ENCODE measurements at places on chromosomes 4 and X.

DNA sequence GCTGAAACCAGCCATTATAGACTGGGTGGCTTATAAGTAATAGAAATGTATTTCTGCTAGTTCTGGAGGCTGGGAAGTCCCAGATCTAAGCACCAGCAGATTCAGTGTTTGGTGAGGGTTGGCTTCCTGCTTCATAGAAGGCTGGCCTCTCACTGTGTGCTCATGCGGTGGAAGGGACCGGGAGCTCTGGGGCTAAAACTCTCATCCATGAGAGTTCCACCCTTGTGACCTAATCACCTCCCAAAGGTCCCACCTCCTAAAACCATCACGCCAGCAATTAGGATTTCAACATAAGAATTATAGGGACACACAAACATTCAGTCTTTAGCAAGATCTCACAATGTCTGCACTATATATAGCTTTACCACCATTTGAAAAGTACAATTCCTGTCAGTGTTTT is 215.2 kb downstream of the CBR4 start:
- DNase-seq = no peak

- DNase-seq = no peak
These were observed 22.5 kb downstream of the HNRNPH2 start for GRCh38 chrX:101430457-101431078.

- DNase-seq = no peak
These were observed 200.6 kb upstream of the GATB start for GRCh38 chr4:151961456-151961855.

GRCh38 chrX:118348186-118348810 is 2.4 kb downstream of the WDR44 start:
- no peak for DNase-seq

- no peak for DNase-seq
These were observed 227.3 kb upstream of the TENM3 start for GRCh38 chr4:182015893-182016292.

DNA sequence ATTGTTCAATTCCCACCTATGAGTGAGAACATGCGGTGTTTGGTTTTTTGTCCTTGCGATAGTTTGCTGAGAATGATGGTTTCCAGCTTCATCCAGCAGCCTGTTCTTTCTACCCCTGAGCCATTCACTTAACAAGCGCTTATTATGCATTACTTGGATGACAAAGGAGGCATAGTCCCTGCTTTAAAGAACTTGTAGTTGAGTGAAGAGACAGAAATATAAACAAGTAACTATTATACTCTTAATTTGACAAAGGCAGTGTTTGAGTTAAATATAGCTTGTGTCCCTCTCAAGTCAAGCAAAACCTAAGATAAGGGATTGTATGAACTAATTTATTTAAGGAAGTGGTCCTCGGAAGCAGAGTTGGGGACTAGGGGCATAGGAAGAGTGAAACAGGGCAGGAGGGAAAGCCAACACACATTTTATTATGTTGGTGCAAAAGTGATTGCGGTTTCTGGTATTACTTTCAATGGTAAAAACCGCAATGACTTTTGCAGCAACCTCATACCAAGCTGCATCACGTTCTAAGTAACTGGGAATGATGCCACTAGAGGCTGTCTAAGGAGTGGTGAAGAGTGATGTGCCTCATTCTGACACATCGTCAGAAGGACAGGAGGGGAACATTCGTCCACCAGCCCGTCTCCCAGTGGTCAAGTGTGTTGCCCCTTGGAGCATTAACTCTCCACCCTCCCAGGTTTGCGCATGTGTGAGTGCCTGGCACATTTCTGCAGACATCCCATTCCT is 41.8 kb downstream of the QDPR start:
- no peak for DNase-seq

- DNase-seq = no peak
These were observed 30.8 kb upstream of the C1GALT1C1 start for GRCh38 chrX:120660637-120661036.

DNA sequence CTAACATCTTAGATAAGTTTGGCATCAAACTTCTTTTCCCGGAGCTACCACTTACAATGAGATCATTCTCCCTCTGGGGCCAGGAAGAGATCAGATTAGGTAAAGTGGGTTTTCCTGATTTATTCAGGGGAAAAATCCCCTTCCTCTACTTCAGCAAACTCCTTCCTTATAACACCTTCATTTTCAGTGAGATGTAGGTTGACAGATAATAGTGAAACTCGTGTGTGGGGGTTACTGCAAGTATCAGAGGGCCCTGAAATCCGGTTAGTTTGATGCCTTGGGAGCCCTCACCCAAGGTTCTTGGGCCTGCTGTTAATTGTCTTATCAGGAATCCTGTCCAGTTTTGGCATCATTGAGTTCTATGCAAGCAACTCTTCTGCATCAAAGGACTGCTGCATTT is 10.8 kb downstream of the FTHL17 start:
- no peak for DNase-seq

GRCh38 chrX:140799216-140799615 is 89.7 kb downstream of the LINC00632 start:
- DNase-seq = no peak

DNA sequence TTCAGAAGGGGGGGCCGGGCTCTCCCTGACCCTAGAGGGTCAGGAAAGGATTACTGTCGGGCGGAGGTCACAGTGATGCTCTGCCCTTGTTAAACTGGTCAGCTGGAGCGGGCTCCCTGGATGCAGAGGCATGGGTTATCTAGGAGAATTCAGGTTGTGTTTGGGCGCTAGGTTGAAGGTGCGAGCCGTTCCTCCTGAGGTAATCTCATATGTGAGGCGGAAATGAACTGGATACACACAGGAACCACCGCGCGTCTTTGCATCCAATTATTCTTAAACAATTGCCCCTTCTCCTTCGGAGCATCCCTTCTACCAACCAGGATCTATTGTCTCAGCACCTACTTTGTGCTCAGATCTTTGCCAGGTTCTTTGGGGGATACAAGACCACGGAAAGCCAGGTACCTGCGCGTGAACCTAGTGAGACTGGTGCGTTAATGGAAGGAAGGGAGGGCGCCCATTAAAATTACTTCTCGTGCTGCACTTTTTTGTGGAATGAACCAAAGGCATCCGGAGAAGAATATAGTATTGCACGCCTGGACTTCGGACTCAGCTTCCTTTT is 28.4 kb downstream of the HAND2 start:
- DNase-seq = no peak

- DNase-seq = no peak
These were observed 308 bp upstream of the TLR2 start for GRCh38 chr4:153683763-153684181.

GRCh38 chrX:153530411-153531129 is 13.1 kb downstream of the ATP2B3 start:
- no peak for DNase-seq

GRCh38 chr4:184960505-184960971 is 57.8 kb upstream of the HELT start:
- DNase-seq = no peak

DNA sequence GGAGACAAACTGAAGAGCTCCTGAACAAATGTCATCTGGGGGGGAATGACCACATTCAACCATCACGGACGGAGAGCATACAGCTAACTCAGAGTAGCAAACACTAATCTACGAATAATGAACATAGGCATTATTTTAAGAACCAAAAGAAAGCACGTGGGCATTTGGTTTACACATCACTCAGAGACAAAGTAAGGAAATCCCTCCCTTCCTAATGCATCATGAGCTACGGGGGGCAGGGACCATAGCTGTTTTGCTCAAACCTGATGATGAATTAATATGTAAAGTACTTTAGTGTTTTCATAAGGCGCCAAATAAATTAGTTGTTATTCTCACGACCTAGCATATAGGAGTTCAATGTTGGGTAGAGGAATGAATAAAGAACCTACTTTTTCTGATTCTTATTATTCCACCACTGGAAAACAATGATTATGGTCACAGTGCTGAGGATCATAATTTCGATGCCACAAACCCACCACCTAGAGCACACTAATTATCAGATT is 11.7 kb upstream of the TMEM156 start:
- DNase-seq = no peak

- DNase-seq = no peak
These were observed 566.3 kb downstream of the IL15 start for GRCh38 chr4:142202404-142203332.

GRCh38 chrX:134542485-134542884 is 82.5 kb downstream of the HPRT1 start:
- peak; percentile 77 for DNase-seq

- DNase-seq = no peak
These were observed 554.6 kb downstream of the NLGN4X start for GRCh38 chrX:5674036-5674435.

DNA sequence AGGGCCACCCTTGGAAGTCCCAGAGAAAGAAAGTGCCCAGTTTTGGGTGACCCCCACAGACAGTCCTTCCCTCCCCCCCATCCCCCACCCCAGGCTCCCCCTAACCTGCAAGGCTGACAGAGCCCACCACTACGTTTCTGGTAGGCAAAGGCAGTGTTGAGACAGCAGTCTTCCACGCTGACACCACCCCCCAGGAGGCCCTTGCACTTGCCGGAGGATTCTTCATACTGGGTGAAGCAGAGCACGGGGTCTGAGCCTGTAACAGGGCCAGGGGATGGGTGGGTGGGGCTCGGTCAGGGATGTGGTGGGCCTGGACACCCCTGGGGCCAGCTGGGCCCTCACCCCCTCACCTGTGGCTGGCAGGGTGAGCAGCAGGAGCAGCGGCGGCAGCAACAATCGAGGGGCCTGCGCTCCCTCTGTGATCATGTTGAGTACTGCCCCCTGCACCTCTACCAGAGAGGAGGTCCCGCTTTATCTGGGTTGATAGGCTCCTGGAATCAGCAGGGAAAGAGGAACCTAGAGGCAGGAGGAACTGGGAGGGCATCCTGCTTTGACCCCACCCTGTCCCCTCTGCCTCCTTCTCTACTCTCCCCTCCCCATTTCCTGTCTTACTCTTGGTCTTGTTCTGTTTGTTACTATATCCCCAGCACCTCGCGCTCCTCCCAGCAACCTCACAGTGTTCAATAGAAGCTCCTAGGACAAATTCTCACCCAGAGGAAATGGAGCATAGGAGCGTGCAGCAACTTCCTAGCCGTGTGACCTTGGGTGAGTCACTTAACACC is at the start of gene CFP:
CFP (minus strand) TSS at position 512 of the 782 bp plus-strand sequence; CDS start at position 426, 86 bp downstream.
- DNase-seq = no peak

- no peak for DNase-seq
These were observed 13.4 kb upstream of the ZCCHC18 start for GRCh38 chrX:104098919-104099318.

DNA sequence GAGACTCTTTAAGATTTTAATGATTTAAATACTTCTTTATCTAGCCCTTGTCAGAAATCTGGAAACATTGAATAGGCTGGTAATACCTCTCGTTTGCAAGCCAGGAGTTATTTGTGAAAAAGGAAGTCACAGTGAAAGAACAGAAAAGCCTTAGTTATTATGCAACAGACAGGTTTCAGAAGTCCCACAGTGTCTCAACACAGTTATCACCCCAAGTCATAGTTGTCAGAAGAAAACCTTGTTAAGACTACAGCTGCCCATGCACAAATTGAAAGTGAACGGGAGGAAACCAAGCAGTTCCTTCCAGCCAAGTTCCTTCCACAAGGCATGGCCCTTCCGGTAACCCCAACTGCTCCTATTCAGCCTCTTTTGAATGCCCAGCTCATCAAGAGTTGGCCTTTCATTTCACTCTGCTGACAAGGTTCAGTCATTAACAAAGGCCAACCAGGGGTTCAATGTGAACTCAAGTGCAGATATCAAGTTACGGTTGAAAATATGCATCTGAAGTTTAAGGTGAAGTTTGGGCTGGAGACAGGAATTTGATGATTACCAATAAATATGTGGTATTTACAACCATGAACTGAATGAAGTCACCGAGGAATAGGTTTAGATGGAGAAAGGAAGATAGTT is 15.6 kb downstream of the ALPK1 start:
- DNase-seq = no peak

DNA sequence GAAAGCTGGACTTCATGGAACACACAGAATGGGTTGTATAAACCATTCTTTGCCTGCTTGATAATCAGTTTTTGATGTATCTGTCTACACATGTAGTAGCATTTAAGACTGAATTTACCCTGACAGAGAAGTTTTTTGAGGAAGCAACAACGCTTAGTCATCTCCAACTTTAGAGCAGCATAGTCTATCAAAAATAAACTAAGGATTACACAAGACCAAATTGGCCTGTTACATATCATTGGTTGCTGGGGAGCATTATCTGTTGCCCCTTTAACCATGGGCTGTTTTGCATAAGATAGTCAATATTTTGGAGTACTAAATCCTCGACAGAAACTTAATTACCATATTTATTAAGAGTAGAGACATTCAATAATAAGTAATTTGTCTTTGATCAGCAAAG is 347.4 kb downstream of the FAM47B start:
- no peak for DNase-seq

DNA sequence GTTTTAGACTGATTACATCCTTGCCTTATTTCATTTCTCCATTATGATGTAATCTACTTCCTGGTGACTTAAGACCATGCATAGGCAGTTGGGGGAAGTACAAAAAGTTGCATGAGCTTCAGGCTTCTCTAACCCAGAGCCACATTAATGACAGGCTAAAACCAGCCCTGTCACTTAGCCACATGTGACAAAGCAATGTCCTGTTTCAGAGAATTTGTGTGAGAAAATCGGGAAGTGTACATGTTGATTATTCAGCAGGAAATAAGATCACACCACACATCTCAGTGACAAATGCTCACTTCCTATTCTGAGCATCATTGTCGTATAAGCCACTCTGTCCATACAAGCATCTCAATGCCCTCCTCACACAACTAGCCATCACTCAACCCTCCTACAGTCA is 98.5 kb upstream of the MAGEB16 start:
- no peak for DNase-seq

- peak; percentile 56 for DNase-seq
These were observed 40.4 kb downstream of the ENPEP start for GRCh38 chr4:110516106-110516922.

- DNase-seq = no peak
These were observed 11.2 kb downstream of the P2RY8 start for GRCh38 chrX:1525583-1526355.

DNA sequence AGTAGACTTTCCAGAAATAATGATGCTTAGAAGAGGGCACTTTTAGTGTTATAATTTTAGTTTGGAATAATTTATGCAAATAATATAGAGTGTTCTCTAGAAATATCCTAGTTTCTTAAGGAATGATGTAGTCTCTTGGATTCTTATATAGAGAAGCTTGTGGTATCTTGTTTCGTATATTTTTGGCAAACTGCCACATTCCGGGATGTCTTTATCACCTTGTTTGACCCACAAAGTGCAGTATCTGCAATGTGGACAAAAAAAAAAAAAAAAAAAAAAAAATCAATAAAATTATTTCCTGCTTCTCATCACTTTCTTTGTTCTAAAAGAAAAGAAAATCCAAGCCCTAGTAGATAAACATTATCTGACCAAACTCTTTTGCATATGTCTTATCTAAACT is 1577.7 kb upstream of the TENM3 start:
- DNase-seq = no peak

DNA sequence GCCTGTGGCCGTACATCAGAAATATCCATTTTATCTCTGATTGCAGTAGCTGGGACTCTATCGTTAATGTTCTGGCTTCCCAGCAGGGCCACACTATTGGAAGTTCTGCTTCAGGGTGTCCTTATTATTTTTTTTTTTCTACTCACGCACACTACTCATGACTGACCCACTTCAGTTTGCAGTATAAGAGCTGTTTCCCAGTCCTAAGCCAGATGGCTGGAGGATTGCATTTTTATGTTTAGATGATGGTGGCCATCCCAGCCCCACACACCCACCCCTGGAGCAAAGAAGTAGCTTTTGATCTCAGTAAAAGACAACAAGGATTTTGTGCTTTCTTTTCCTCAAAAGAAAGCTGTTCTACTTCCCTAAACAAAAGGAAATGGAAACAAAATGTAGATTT is 557.0 kb upstream of the GALNTL6 start:
- no peak for DNase-seq
